ENCODE measurements at places on chromosomes 6 and 20.

DNA sequence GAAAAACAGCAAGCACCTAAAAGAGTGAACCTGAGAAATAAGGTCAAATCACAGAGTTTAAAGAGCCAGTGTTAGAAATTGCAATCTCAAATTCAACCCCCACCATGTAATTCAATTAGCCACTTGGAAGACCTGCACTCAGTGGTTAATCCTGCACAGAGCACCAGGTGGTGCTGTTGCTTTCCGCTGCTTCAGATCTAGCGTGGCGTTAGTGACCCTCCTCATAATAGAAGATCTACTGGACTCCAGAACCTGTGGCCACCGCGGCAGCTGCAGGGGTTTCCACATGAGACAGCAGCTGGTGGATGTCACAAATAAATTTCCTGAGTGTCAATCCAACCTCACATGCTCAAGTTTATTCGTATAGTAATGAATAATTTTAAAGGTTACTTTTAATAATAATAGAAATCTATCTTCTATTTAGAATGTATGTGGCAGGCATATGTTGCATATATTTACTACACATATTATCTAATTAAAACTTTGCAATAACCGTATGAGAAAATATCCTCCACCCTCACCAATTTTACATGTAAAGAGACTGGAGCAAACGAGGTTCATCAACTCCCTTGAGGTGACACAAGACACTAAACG, 84.4 kb downstream of the SYNE1 start:
- peak; percentile 61 for DNase-seq

GRCh38 chr20:48461091-48461734, 366.6 kb downstream of the PREX1 start:
- DNase-seq = no peak

DNA sequence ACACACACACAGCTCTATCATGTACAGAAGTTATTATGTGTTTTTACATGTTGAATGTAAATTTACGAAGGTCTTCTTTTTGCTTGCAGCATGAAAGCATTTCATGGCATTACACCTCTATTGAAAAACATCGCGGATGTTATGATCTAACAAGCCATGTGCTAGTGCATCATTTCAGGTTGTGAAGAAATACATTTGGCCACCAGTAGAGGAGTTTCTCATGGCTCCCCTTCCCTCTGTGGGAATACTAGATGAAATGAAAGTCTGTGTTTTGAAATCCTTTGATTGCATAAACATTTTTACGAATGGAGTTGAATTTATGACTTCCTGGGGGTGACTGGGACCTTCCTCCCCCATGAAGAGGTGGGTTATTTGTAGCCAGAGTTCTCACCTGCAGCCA, 17.7 kb downstream of the MAS1 start:
- no peak for DNase-seq

DNA sequence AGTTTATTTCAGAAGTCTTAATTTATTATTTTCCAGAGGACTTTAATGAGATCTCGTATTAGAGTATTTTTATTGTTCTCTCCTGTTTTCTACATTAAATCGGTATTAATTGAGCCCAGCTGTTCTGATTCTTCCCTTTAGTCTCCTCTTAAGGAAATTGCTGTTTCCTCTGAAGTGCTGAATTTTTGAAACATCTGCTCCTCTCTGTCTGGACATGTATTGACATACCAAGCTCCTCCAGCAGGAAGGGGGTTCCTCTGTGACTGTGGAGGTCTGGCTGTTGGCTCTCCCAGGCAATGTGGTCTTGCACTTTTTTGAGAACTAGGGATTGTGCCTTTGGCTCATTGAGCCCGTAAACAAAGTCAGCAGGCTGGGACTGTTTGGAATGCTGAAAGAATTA, 74.9 kb downstream of the MAP3K4 start:
- DNase-seq = no peak

DNA sequence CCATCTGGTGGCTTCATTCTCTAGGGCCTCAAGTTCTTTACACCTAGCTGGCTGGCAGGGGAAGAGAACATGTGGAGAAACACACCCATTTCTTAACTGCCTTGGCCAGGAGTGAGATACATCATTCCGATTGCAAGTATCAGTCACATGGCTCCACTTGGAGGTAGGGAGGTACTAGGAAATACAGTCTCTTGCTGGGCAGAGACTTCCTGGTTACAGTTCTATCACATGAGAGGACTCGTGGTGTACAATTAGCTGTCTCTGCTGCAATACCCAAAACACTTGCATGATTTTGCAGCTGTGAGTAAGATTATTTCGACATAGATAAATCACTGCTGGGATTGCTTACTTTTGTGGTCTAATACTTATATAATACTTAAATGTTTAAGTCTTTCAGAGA, 51.1 kb downstream of the GTF2H5 start:
- no peak for DNase-seq

DNA sequence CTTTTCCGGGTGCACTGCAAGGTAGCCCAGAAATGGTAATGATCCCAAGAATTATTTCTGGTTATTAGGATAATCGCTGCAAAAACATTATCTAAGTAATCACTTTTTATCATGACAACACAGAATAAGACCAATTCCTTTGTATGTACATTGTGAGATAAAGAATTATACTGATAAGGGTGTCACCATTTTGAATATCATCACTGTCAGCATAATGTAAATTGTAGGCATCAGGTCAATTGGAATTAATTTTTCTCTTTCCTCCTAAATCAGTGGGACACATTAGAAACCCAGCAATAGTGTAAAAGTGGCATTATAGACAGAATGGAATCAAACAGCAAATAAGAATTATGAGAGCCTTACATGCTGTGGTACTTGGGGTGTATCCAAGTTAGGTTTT, 183.1 kb upstream of the SCGN start:
- DNase-seq = no peak

DNA sequence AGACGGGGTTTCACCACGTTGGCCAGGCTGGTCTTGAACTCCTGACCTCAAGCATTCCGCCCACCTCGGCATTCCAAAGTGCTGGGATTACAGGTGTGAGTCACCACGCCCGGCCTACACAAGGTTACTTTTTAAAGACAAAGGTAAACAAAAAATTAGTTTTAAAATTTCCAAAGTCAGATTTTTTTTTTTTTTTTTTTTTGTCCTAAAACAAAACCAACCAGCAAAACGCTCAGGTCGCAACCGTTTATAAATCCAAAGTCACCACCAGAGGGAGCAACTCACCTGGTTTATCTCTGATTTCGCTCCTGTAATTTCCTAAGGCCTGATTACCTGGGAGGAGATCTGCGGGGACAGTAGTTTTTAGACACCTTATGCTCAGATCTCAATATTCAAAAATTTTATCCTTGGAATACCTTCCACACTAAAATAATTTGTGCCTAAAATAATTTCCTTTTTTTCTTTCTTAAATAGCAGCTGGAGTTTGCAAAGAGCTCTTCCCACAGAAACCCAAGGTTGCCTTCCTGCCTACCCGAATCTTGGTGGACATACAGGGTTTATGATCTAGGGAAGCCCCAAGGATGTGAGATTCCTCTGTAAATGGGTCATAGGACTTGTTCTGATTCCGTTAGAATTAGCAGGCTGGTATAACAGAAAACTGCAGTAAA, 19.8 kb upstream of the TREM1 start:
- DNase-seq = peak; percentile 40

GRCh38 chr6:138428944-138429598, 25.0 kb downstream of the HEBP2 start:
- peak; percentile 72 for DNase-seq

- peak; percentile 67 for DNase-seq
Measured at GRCh38 chr6:26097268-26097875, 10.1 kb downstream of the HFE start.

DNA sequence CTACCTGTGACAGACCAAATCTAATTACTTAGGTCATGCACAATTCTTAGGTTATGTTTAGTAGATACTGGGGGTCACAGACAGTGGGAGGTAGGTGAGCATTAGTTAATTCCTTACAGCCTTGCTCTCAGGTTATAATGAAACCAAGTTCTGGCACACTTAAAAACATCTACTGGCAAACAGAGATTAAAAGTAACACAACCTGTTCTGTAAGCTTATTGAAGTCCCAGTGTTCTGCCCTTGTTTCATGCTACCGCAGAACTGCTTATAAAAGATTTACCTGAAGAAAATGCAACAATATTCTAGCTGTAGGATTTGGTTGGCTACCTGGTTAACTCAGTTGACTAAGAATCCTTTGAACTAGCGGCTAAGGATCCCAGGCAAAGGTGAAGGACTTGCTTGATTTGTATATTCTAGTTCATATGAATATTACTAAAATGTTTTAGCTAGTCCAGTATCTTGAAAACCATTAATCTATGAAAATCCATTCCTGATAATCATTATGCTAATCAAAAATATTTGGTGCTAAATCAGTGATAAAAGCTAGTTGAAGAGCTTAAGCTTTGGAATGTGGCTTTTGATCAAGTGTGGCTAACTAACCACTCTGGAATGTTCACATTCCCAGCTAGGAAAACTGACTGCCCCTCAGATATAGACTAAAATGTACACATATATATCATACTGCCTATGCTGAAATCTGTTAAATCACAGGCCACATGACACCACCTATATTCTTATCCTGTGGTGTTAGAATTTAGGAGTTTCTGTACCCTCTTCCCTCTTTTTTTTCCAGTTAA, 7.2 kb downstream of the PEX3 start:
- DNase-seq = no peak

DNA sequence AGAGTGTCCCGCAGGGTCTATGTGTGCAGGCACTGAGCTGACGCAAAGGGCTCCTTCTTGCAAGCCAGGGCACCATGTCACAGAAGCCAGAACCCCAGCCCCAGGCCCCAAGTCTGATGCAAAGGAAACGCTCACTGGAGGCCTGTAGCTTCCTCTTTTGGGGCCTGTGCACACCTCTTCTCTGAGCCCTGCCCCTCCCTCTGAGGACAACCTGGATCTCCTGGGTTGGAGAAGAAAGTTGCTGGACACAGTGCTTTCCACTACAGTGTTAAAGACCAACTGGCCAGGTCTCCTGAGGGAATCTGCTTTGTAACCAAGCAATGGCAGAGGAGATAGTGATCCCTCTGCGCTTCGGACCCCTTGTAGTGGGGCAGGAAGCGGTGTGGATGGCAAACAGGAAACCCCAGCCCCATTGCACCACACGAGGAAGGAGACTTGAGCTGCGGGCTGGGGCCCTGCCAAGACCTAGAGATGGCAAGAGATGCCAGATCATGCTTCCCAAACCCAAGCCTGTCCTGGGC, 90.0 kb downstream of the PRND start:
- no peak for DNase-seq

DNA sequence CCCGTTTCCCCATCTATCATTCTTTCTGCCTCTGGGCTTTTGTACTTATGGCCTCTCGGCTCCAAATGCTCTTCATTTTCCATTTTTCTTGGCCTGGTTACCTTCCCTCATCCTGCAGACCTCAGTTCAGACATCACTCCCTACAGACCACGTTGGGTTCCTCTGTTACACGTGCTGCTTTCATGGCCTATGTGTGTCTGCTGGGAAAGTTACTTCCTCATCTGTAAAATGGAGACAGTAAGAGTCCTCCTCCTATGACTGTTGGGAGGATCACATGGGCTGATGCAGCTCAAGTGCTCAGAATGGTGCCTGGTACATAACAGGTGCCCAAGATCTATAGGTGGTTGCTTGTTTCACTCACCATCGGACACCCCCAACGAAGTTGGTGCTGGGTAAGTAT, 13.5 kb downstream of the KCNK17 start:
- no peak for DNase-seq

DNA sequence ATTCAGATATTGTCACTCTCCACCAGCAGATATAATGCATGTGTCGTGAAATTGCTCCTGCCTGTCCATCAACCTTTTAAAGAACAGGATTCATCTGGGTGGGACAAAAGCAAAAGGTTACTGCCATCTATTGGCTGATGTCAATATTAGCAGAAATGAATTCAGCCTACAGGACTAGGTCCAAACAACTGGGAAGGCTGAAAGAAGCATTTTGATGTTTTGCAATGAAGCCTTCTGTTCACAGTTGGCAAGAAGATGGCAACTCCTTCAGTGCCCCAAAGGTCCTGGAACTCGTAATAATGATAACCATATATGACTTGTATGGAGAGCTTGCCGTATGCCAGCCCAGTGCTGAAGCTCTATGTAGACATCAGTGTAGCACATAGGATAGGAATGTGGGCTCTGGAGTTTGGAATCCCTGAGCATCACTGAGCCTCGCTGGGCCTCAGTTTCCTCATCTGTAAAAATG, 7.5 kb downstream of the BCAS1 start:
- peak; percentile 62 for DNase-seq

- no peak for DNase-seq
Measured at GRCh38 chr20:48158014-48158413, 372.7 kb upstream of the SULF2 start.

GRCh38 chr20:59988141-59988540, 29.9 kb downstream of the CDH26 start:
- no peak for DNase-seq

- peak; percentile 77 for DNase-seq
Measured at GRCh38 chr6:107642095-107642860, 152.4 kb downstream of the SOBP start.

DNA sequence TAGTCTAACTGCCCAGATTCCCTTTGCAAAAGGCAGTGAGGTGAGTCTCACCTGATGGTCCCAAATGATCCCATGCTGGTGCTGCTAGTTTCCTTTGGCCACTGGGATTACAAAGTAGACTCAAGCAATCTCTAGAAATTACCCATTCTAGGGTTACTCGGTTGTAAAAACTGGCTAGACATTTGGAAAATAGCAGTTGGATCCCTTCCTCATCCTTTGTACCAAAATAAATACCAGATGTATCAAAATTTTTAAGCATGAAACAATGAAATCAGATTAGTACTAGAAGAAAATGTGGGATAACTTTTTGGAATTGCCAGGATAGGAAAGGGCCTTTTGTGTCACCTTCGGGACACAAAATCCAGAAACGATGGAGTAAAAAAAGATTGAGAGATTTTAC, 112.9 kb upstream of the TOP1 start:
- peak; percentile 13 for DNase-seq

GRCh38 chr6:98928688-98929087, 19.1 kb downstream of the FBXL4 start:
- DNase-seq = no peak

DNA sequence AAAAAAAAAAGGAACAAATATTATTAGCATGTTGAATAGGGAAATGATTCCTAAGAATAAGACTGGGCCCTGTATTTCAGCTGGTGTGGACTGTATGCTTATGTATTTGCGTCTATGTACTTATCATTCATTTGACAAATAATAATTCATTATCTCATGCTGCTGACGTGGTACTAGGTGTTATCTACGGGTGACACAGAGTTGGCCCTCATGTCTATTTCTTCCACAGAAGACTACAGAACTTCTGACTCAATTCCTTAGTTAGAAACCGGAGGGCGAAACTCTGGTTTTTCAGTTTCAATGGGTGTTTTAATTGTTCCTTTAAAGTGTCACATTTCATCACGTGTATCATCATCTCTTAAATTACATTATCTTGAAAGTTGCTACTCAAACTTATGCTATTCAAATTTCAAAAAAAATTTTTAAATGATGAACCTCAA, 305.9 kb downstream of the CLIC5 start:
- no peak for DNase-seq

DNA sequence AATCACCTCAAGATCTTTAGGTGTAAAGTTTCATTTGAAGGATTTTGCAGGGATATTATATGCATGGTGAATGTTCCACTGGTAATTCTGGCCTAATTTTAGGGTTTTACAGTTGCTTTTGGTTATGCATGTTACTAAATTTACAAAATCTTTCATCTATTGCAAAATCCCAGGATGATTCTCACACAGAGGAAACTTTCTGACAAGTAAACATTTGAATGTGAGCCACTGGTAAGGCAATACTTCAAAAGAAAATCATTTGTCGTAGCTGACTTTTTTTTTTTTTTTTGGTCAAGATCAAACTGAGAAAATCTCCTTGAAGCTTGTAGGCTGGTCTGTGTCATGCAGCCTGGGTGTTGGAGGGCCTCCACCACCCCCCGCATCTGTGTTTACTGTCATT, 141.9 kb upstream of the EXOC2 start:
- no peak for DNase-seq

All from muscle of back (tissue), 13 donors.